ENCODE measurements at places on chromosomes 6 and 20.

DNA sequence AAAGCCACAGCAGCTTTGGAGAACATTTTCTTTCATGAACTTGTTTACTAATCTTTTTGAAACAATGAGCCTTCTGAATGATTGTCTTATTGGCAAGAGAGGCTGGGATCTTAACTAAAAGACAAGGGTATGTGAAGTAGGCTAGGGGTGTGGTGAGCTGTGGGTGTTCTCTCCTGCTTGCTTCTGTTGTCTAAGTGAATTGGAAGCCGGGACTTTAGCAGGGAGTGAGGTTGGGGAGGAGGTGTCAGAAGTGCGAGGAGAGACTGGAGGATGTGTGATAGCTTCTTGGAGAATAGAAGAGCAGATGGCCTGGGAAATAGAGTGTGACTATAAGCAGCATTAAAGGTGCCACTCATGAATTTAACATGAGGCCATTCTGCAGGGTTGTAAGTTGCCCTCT, 562.8 kb downstream of the UTRN start:
- no peak for DNase-seq

- no peak for DNase-seq
Observed at GRCh38 chr6:32659856-32660595, 6.4 kb downstream of the HLA-DQB1 start.

- DNase-seq = no peak
Observed at GRCh38 chr6:31727034-31727716, 1.9 kb downstream of the DDAH2 start.

DNA sequence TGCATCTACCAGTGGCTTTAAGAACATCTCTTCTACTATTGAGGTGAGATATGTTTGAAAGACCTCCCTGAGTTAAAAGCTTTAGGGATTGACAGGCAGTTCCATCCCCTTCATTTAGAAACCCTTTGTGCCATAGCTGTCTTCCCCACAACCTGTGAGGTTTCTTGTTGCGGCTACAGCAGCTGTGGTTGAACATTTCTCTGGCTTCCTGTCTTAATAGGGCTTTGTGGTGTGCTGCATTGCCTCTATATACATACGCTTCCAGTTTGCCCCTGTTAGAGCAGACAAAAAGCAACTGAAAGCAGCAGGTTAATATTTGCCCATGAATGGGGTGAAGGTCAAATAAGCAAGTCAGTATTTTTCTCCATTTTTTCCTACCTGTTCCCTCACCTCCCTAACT, 210.2 kb downstream of the TMEM200A start:
- DNase-seq = peak; percentile 4

DNA sequence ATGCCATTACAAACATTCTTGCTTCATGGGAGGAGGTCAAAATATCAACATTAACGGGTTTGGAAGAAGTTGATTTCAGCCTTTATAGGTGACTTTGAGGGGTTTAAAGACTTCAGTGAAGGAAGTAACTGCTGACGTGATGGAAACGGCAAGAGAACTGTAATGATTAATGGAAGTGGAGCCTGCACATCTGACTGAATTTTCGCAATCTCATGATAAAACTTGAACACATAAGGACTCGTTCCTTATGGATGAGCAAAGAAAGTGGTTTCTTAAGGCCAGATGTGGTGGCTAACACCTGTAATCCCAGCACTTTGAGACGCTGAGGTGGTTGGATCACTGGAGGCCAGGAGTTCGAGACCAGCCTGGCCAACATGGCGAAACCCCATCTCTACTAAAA, 226.1 kb downstream of the BCAS1 start:
- no peak for DNase-seq

GRCh38 chr6:110933912-110934311, 24.6 kb upstream of the GTF3C6 start:
- no peak for DNase-seq

DNA sequence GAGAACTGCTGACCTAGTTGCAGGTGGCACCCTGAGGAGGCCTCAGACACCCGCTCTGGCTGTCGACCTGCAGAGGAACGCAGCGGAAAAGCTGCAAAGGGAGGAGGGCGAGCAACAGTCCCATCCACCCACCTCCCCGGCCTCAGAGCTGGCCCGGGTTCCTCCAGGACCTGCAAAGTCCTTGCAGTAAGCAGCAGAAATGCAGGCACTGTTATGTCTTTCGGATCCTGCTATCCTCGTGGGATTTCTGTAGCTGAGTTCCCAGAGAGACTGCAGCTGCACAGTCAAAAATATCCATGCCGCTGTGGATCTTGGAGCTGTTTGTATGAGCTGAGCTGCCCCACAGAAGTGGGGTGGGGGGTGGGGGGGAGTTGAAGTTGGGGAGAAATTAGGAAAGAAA, 251.3 kb downstream of the ANKRD60 start:
- DNase-seq = no peak

GRCh38 chr6:111429571-111429970, 53.4 kb downstream of the REV3L start:
- DNase-seq = no peak

GRCh38 chr6:122752459-122752858, 27.1 kb upstream of the FABP7 start:
- DNase-seq = no peak

GRCh38 chr20:46963758-46964617, 69.3 kb downstream of the EYA2 start:
- no peak for DNase-seq

- no peak for DNase-seq
Observed at GRCh38 chr20:38779247-38780097, 26.0 kb upstream of the PPP1R16B start.

- no peak for DNase-seq
Observed at GRCh38 chr6:83978324-83978734, 55.2 kb upstream of the MRAP2 start.

All from stimulated activated CD4-positive, alpha-beta T cell treated with anti-CD3 and anti-CD28 coated beads, Interleukin-1b, Interleukin-23, amount 100 ng/mL, for 1 hour (primary cell).